SK-MEL-5 (cell line): ENCODE measurements at places on chromosomes 3 and 15. TPM values are rescaled to one million over a fixed set of nuclear protein-coding genes. Genes with fewer than 3 reads are reported as not detected.
A peak's percentile ranks its signal among the peaks of the same experiment; 100 is the strongest.

HESX1 gene
- total RNA-seq: 0.53 and 0.87 TPM in 2 replicates

CCDC191 gene
- total RNA-seq: 0.32 and 0.61 TPM in 2 replicates

MYH15 gene
- 0.05 TPM in 1 of 2 replicates, not detected in the other for total RNA-seq

CPNE9 gene
- total RNA-seq: 0.53 and 0.79 TPM in 2 replicates

GRCh38 chr15:31440754-31441311 lies 114.2 kb downstream of the KLF13 start:
- no peak for DNase-seq

- no peak for DNase-seq
These were observed 52.2 kb upstream of the HEG1 start for GRCh38 chr3:125107861-125108567.

DNA sequence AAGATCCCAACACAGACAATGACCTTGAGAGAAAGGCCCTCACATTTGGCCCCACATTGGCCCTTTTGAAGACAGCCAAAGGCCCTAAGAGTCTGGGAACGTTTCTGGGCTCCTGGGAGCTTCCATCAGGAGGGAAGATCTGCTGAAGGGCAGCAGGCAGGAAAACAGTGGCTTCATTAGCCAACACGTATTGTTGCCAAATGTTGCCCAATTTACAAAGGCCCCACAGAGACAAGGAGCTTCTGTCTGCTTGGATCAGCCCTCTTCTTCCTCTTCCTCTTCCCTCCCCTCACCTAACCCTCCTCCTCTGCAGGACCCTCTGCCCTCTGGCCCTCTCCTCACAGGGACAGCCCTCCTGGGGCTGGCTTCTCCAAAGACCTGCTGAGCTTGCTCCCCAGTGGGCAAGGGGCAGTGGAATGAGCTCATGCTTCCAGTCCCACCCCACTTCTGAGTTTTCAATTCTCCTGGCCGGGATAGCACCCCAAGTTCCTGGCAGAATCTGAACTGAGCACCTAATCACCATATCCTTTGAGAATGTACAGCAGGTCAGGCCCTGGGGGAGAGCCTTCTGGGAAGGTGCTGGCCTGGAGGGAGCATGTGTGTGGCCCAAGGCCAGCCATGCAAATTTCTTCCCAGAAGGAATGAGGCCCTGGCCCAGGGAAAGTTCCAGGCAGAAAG lies 5.1 kb upstream of the LTF start:
- no peak for DNase-seq

DNA sequence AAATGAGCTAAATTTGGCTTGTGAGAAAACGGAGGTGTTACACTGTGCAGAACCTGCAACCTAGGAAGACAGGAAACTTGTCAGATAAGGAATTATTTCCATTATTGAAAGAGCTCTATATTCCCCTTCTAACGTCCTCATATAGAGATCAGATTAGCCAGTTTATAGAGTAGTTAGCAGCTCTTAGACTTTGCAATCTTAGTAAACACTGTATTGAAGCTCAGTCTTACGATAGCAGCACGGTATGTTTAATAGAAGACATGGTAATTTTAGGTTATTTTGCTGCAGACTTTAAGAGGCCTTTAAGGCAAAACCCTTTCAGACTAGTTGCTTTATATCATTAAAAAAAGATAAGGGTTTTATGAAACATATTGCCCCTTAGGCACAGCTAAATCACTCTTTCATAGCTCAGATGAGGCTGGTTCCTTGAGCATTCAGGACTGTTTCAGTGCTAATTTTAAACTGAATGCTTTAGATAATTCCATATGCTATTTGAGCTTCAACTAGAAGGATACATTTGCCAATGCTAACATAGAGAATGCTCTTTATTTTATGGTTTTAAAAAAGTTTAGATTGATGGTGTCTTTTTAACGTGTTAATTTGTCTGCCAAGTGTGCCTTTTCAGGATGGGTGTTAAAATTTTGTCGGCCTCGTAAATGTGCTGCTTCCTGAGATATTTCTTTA lies 234.3 kb downstream of the PYDC2 start:
- DNase-seq: no peak

GRCh38 chr3:101195951-101196713 lies 124.2 kb downstream of the IMPG2 start:
- peak; percentile 67 for DNase-seq

DNA sequence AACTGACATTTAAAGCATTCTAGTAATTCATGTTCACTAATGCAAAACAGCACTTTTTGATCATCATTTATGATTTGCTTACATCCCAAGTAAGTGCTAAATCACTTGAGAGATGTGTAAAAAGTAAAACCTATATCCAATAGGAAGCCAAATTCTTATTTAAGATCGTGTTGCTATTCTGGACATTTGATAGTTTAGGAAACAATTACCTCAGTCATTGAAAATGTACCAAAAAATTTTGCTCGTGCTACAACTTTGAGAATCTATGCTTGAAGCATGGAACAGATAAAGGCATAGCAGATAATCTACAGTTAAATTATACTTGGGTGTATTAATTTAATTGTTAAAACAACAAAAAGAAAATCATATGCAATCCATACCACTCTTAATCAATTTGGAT lies 571.6 kb upstream of the NR2F2 start:
- no peak for DNase-seq

GRCh38 chr15:71747128-71748083 lies 62.9 kb upstream of the NR2E3 start:
- DNase-seq: no peak

GRCh38 chr3:45465192-45465591 lies 76.8 kb downstream of the LARS2 start:
- DNase-seq: no peak
